Lower lobe of right lung (tissue), 2 donors: ENCODE measurements at places on chromosomes 11 and 22.

DNA sequence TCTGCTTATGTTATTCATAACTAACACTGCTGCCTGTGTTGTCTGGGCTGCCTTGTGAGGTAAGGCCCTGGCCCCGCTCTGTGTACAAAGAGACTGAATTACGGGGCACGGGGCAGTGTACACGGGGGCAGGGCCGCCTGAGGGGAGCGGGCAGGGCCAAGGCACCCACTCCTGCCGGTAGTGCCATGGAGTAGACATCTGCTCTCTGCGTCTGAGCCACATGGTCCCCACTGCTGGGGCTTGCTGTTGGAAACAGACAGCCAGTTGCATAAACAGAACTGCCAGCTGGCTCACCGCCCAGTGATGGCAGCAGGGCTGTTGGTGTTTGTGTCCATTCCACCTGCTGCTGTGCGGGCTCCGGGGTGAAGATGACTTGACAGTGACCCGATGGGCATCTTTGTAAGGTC, 19.8 kb downstream of the FAM118A start:
- no peak overlapping the region for H3K27ac ChIP-seq
- no peak overlapping the region for H3K4me3 ChIP-seq
- peaks cover 1% of the 10 kb centered on the region for H3K4me1 ChIP-seq
- H3K36me3 ChIP-seq, result peaks cover 62% of the 10 kb centered on the region

- no peak for DNase-seq
- no peaks in the 10 kb centered on the region for H3K27me3 ChIP-seq
- no peak overlapping the region for H3K27ac ChIP-seq
- no peaks in the 10 kb centered on the region for H3K36me3 ChIP-seq
- no peaks in the 10 kb centered on the region for H3K4me1 ChIP-seq
Measured at GRCh38 chr11:25612806-25613205, 719.1 kb upstream of the ANO3 start.

DNA sequence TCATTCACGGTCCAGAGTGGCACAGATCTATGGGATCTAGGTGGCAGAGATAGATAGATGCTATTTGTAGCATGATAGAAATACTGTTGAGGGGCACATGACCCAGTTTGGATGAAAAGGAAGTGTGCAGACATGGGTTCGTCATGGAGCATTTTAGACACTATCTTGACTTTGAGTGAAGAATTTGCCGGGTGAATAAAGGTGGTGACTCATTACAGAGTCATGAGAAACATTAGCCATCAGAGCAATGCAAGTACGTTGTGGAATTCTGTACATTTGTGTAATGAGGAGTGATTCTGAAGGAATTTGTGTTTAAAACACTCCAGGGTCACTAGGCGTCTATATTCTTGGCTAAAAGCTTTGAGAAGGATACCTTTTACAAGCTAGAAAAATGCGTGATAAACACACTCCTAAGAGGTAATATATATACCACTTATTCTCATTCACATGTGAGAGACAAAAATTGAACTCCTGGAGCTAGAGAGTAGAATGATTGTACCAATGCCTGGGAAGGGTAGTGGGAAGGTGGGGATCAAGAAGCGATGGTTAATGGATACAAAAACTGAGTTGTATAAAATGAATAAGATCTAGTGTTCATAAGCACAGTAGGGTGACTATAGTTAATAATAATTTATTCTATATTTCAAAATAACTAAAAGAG, 593.7 kb upstream of the LUZP2 start:
- H3K4me1 ChIP-seq, result no peaks in the 10 kb centered on the region
- no peaks in the 10 kb centered on the region for H3K36me3 ChIP-seq
- no peak overlapping the region for H3K27ac ChIP-seq
- no peak overlapping the region for H3K4me3 ChIP-seq
- DNase-seq, result no peak

GRCh38 chr22:23256986-23257888, 76.9 kb downstream of the BCR start:
- peak overlapping the region; percentile 49 for H3K27ac ChIP-seq
- H3K4me3 ChIP-seq, result no peak overlapping the region
- DNase-seq, result no peak
- H3K36me3 ChIP-seq, result peaks cover 59% of the 10 kb centered on the region

- H3K4me3 ChIP-seq, result no peak overlapping the region
- H3K27ac ChIP-seq, result no peak overlapping the region
- H3K27me3 ChIP-seq, result peaks cover 10% of the 10 kb centered on the region
- H3K36me3 ChIP-seq, result no peaks in the 10 kb centered on the region
Measured at GRCh38 chr11:33779849-33780528, 5.7 kb upstream of the FBXO3 start.

DNA sequence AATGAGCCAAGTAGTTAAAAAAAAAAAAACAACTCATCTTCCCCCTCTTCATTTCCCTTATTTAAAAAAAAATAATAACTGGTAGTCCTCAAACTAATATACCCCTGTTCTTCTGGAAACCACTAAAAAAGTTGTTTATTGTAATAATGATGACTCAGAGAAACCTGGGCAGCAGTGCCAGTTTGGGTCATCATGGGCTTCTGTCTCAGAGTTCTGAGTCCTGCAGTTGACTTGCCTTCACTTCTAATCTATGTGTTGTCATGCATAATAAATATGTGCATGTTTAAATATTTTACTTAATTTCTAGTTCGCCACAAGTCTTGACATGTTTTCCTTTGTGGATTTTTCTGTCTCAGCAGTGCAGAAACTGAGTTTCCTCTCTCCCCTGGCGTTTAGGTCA, 46.8 kb downstream of the PPP2R1B start:
- DNase-seq, result no peak
- no peaks in the 10 kb centered on the region for H3K4me1 ChIP-seq
- H3K4me3 ChIP-seq, result no peak overlapping the region
- peaks cover 73% of the 10 kb centered on the region for H3K36me3 ChIP-seq
- no peaks in the 10 kb centered on the region for H3K27me3 ChIP-seq
- no peak overlapping the region for H3K27ac ChIP-seq

GRCh38 chr11:85685125-85685819, 723 bp downstream of the CCDC89 start:
- peak overlapping the region; percentile 48 for H3K27ac ChIP-seq
- peak overlapping the region; percentile 40 for H3K4me3 ChIP-seq
- H3K27me3 ChIP-seq, result no peaks in the 10 kb centered on the region
- peaks cover 14% of the 10 kb centered on the region for H3K4me1 ChIP-seq

DNA sequence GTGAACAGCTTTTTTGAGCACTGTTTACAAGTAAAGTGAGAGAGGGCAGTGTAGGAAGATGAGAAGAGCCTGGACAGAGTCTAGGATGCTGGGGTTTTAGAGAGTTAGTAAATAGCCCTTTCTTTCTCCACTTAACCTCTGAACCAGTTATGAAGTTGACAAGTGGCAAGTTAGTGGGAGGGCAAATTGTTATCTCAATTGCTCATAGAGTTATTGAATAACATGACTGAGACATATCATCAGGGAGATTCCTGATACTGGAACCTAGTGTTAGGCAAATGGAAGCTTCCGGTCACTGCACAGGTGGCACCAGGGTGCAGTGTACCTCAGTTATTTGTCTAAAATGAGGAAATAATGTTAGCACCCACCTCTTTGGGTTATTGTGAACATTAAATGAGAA, 57.8 kb upstream of the PTPN5 start:
- H3K4me1 ChIP-seq, result no peaks in the 10 kb centered on the region
- H3K27ac ChIP-seq, result no peak overlapping the region
- no peak for DNase-seq
- no peaks in the 10 kb centered on the region for H3K27me3 ChIP-seq

DNA sequence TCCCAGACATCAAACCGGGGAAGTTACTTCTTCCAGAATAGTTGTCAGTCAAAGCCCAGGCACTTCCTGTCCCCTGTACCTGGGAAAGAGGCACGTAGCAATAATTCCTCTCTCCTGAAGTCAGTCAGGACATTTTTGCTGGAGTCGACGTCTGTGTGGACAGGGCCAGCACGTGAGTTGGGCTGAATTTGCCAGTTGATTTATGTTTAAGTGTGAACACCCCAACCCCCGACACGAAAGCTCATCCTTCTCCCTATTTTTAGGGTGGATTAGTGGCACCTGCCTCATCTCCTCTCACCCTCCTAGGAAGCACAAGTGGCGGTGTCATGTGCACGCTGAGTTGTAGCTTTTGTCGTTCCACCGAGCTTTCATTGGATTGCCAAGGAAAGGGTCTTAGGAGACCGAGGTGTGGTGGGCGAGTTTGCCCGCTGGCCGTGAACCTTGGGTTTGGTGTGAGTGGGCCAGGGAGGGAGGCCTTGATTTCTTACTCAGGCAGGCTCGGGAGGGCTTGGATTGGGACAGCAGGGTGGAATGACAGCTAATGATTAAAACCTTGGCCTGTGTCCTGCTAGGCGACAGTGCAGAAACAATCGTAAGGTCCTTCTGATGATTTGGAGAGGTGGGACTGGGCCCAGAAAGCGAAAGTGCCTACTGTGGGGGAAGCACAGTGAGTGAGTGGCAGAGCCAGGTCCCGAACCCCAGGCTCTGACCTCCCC, 87.0 kb upstream of the CRYBB3 start:
- peak overlapping the region; percentile 87 for H3K27ac ChIP-seq
- no peaks in the 10 kb centered on the region for H3K36me3 ChIP-seq
- H3K4me3 ChIP-seq, result peak overlapping the region; percentile 65
- H3K4me1 ChIP-seq, result peaks cover 56% of the 10 kb centered on the region

DNA sequence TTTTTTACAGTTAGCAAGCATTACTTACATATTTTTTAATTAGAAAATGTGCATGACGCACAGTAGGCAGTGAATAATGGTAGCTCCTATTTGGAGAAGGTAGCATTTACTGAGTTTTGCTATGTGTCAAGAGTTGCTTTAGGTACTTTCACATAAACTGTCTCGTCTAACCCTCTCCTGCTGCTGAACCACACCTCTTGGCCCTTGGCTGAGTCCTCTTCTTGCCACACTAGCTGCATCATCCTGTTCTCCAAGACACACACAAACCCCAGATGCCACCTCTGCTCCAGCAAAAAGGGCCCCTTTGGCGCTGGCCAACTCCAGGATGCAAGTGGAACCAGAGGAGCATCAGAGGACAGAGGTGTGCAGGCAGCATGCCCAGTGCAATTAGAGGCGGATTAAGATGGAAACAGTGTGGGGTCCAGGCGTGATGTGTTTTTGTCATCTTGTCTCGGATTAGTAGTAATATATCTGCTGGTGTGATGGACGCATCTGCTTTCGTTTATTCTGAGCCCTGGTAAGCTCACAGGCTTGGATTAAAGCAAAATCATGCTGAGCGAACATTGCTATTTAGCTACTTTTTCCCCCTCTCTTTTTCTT, 367.0 kb upstream of the CADM1 start:
- H3K4me1 ChIP-seq, result no peaks in the 10 kb centered on the region
- no peaks in the 10 kb centered on the region for H3K36me3 ChIP-seq
- DNase-seq, result no peak
- H3K27me3 ChIP-seq, result no peaks in the 10 kb centered on the region

- H3K4me3 ChIP-seq, result no peak overlapping the region
- no peak overlapping the region for H3K27ac ChIP-seq
- H3K4me1 ChIP-seq, result no peaks in the 10 kb centered on the region
- no peak for DNase-seq
- peaks cover 60% of the 10 kb centered on the region for H3K36me3 ChIP-seq
Measured at GRCh38 chr11:134170919-134171281, 52.9 kb downstream of the NCAPD3 start.

DNA sequence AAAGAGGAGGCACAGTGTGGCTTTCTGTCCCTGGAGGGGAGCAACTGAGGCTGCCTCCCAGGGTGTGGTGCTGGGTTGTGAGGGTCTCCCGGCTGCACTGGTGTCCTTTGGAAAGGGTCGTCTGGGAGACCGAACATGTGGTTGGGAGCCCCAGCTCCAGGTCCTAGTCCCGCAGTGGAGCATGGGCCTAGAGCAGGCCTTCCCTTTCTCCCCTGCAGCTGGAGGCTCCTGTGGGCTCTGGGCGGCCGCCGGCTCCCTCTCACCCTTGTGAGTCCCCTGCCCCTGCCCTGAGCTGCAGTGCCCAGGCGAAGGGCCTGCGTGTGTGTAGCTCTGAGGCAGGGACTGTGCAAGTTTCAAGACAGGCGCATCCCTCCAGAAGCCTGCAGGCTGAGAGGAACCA, 1492.7 kb downstream of the BRD1 start:
- H3K4me1 ChIP-seq, result no peaks in the 10 kb centered on the region
- no peaks in the 10 kb centered on the region for H3K27me3 ChIP-seq
- H3K36me3 ChIP-seq, result no peaks in the 10 kb centered on the region
- H3K27ac ChIP-seq, result no peak overlapping the region
- H3K4me3 ChIP-seq, result no peak overlapping the region
- peak; percentile 22 for DNase-seq

DNA sequence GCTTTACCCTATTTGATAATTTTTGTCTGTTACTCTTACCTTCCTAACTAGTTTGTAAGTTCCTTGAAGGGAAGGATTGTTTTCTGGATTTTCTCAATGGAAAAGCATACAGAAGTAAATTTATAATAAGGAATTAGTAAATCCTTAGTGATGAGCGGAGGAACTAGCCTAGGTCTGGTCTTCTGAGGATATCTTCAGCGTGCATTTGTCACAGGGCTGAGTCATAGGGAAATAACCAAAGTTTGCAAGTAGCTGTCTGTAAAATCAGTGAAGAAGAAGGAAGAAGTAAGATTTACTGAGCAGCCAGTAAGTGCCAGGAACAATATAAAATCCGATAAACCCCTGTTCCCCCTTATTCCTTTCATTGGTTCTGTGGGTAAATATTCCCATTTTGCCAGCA, 162.7 kb upstream of the SORL1-AS1 start:
- no peak overlapping the region for H3K4me3 ChIP-seq
- no peaks in the 10 kb centered on the region for H3K4me1 ChIP-seq
- H3K36me3 ChIP-seq, result peaks cover 75% of the 10 kb centered on the region
- no peak for DNase-seq
- no peaks in the 10 kb centered on the region for H3K27me3 ChIP-seq
- no peak overlapping the region for H3K27ac ChIP-seq

GRCh38 chr11:46239801-46240061, 37.7 kb upstream of the CREB3L1 start:
- H3K27me3 ChIP-seq, result no peaks in the 10 kb centered on the region
- no peak for DNase-seq
- H3K27ac ChIP-seq, result peak overlapping the region; percentile 89
- no peak overlapping the region for H3K4me3 ChIP-seq
- no peaks in the 10 kb centered on the region for H3K36me3 ChIP-seq

GRCh38 chr11:1740786-1741530, 9.4 kb downstream of the IFITM10 start:
- H3K27ac ChIP-seq, result no peak overlapping the region
- DNase-seq, result no peak
- H3K4me3 ChIP-seq, result no peak overlapping the region
- H3K27me3 ChIP-seq, result no peaks in the 10 kb centered on the region
- H3K36me3 ChIP-seq, result no peaks in the 10 kb centered on the region

DNA sequence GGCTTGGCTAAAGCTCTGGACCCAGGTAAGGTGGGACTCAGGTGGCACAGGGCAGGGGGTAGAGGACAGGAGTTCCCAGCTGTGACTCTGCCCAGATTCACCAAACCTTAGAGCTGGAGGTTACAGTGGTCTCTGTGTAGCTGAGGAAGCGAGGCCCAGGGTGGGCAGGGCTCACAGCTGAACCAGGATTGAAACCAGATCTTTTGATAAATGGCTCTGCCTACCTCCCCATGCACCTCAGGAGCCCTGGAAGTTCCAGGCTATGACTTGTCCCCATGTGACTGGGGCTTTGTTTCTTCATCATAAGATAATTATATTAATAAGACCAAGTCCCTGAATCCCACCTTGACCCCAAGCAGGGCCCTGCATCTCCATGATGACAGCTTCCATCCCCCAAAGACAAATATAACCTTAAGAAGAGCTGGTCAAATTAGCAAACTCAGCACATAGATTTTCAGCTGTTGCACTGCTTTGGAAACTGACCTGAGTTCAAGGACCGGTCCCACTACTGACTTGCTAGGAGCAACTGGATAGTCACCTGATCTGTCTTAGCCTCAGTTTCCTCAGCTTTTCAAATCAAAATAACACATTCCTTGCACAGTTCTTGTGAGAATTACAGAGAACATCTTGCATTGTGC, 21.3 kb upstream of the TSKU start:
- H3K4me1 ChIP-seq, result peaks cover 40% of the 10 kb centered on the region
- no peaks in the 10 kb centered on the region for H3K36me3 ChIP-seq
- no peaks in the 10 kb centered on the region for H3K27me3 ChIP-seq

GRCh38 chr11:131894615-131895544, 524.5 kb downstream of the NTM start:
- no peak overlapping the region for H3K27ac ChIP-seq
- no peaks in the 10 kb centered on the region for H3K27me3 ChIP-seq
- no peak for DNase-seq
